CD4-positive, alpha-beta T cell treated with Interleukin-6 at 100 ng/mL for 8 hours (primary cell): ENCODE measurements at places on chromosomes 16 and 17.

DNA sequence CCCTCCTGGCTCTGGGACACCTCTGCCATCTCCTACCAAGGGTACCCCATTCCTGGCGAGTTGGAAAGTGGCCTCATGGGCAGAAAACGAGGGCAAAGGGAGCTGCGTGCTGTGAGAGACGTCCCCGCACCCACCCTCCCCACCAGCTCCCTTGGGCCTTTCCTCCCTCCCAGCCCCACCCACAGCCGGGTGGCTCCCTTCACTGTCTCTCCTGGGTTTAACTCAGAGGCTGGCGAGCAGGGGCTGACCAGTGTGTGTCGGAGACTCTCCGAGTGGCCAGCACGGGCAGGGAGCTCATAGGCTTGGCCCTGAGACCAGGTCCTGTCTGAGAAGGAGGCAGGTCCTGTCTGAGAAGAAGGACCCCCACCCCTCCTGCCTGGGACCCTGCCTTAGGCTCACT lies 26.1 kb downstream of the METRNL start:
- DNase-seq = no peak

DNA sequence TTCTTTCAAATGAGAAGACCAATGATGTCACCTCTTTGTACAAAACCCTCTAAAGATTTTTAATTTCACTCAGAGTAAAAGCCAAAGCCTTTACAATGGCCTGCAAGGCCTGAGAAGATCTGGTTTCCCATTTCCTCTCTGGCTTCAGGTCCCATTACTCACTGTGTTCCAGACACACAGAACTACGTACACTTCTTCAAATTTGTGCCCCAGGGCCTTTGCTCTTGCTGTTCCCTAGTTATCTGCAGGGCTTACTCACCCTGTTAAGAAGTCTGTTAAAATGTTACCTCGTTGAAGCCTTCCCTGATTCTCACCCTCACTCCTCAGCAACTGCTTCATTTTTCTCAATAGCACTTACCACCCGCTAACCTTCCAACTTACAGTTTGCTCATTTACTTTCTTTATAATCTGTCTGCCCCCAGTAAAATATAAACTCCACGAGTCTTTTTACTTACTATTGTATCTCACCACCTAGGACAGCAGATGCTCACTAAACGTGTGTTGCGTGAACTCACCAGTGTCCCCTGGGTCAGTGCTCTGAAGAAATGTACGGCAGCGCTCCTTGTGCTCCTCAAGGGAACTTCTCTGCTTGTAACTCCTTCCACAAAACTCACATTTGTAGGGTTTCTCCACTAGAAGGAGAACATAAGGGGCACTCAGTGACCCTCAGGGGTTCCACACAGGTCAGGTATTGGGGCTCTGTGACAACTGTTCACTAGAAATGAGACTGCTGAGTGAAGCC lies 50.2 kb downstream of the GRB7 start:
- no peak for DNase-seq

DNA sequence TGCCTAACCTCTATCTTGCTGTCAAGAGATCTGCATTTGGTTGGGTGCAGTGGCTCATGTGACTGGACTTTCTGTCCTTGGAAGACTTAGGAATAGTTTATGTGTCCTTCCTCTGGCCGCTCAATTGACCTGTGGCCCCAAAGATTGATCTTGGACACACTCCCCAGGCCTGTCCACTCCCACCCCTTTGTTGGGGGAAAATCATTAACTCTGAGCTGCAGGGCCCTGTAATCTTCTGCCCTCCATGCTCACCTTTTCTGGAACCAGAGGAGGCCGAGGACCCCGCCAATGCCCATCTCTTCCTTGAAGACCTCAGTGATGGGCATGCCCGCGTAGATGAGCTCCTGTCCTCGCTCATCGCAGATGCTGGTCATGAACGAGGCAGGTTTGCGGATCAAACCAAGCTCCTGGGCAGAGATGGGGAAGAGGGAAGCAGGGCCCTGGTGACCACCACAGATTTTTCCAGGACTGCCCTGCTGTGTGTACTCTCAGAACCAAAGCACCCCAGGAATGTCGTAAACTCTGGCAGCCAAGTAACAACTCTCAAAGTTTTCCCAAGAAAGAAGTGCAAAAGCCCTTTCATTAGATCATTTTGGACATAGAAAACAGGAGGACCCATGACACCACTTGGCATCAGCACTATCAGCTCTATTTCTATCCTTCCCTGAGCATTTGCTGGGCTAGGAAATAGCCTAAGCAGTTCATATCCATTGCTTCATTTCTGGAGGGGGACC lies 8.5 kb upstream of the KLHL11 start:
- no peak for DNase-seq

DNA sequence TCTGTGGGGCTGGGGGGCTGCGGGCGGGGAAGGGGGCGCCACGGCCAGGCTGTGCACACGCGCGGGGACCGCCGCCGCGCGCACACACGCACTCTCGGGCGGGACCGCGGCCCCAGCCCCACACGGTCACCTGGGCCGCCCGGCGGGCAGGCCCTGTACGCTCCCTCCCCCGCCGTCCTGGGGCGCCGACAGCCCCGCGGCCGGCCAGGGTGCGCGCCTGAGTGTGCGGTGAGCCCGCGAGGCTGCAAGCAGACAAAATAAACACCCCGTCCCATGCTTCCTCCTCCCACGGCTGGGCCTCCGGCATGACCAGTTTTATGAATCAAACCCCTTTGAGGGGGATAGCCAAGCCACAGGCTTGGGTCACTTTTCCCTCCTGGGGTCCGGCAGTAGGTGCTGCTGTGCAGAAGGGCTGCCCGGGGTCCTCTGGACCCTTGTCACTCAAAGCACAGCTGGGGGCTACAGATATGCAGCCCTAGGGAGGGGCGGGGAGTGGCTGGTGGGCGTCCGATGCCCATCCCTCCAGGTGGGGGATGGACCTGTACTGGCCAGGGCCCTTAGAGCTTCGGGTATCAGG lies 441 bp downstream of the VASN start:
- DNase-seq = no peak

GRCh38 chr16:46982335-46982734 lies 8.9 kb upstream of the DNAJA2 start:
- no peak for DNase-seq

DNA sequence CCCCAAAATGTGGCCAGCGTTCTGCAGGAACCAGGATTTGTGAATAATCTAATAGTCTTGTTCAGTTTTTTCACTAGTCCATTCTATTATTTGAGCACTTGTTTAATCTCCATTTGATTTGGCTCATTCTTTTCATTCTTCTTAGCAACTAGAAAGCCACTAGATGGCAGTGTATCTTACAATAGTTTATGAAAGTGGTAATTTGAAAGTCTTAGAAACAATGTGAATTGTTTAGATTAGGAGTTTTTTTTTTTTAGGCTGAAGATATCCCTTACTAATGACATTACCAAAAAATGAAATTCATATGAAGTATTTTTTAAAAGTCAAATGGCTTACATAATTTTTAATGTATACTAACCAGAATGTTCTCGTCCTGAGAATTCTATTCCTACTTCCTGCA lies 6.7 kb downstream of the ERI2 start:
- DNase-seq = no peak

- no peak for DNase-seq
These were observed 52.3 kb downstream of the RPTOR start for GRCh38 chr17:80596760-80597608.

- no peak for DNase-seq
These were observed 4.7 kb downstream of the ACD start for GRCh38 chr16:67655363-67655762.

DNA sequence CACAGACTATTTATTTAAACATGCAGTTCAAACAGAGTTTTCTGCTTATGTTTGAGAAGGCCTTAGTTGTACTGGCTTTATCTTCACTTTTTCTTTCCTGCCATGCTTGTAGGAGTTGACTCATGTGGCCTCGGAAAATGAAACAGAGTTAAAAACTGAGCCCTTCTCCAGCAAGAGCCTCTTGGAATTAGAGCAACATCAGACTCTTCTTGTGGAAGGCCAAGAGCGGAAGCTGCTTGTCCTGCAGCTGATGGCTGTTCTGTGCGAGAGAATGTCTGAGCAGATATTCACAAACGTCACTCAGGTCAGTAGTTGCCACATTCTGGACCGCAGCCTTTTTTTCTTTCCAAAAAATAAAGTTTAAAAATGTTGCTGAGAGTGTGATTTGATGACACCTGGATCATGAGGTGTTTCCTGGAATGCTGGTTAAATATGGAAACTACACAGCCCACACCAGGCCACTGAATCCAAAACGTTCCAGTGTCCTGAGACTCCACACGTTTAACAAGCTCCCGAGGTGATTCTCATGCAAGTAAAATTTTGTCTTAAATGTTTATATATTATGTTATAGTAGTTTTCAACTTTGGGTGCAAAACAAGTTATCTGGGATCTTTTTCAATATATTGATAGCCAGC lies 65.9 kb downstream of the TANGO6 start:
- DNase-seq = no peak

DNA sequence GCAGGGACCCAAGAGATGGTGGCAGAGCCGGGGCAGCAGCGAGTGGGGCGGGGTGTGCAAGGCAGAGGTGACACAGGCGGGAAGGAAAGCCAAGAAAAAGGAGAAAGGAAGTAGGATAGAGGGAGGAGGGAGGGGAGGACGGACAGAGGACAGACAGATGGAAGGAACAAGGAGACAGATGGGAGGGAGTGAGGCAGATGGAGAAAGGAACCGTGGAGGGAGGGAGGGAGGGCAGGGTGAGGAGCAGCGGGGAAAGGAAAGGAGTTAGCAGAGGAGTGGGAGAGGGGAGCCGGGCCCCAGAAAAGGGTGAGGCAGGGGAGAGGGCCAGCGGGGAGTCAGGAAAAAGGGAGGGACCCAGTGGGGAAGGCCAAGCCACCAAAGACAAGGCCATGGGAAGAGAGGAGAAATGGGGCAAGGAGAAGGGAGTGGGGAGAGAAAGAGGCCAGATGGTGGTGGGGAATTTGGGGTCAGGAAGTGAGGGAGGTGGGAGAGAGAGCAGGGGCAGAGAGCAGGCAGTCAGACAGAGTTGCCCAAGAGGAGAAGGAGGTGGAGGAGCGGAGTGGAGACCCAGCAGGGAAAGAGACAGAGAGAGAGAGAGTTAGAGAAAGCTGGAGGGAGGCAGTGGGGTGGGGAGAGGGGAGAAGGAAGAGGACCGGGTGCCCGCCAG lies 13.2 kb upstream of the ASGR1 start:
- no peak for DNase-seq

GRCh38 chr17:54985476-54985875 lies 16.9 kb downstream of the STXBP4 start:
- DNase-seq = no peak

GRCh38 chr17:34465789-34466188 lies 102.8 kb upstream of the CCL1 start:
- no peak for DNase-seq

DNA sequence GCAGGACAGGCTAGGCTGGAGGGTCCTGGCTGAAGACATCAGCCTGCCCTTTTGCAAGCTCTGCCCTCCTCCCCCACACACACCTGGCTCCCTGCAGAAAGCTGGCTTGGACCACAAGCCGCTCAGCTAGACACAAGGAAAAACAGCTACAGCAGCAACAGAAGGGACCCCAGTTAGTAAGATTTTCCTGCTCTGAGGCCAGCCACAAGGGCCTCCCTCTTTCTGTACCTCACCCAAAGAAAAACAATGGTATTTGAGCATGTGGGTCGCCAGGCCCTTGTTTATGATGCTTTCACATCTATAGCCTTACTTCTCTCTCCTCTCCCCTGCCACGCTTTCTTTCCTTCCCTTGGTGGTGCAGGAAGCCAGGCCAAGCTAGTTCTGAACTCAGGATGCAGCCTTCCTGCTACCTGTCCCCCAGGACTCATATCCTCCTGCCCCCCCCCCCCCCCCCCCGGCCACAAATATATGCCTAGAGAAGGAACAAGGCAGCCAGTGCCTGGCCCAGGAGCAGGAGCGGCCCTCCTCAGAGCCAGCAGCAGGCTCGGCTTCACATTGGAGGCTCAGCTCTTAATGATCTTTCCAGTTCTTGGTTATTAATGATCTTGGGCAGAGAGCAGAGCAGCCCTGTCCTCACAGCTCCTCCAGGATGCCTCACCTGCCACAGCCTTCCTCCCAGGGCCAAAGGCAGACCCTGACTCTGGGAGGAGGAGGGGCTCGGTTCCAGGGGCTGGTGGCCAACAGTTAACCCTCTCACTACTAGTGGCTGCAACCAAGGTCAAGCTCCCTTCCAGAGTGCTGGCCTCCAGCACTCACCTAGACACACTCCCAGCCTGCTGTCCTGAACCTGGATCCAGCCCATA lies 19.5 kb downstream of the GRIN2C start:
- no peak for DNase-seq

GRCh38 chr17:75795820-75796607 lies 11.4 kb downstream of the UNK start:
- DNase-seq = no peak

GRCh38 chr17:39573447-39574298 lies 34.0 kb downstream of the NEUROD2 start:
- DNase-seq = peak; percentile 4

DNA sequence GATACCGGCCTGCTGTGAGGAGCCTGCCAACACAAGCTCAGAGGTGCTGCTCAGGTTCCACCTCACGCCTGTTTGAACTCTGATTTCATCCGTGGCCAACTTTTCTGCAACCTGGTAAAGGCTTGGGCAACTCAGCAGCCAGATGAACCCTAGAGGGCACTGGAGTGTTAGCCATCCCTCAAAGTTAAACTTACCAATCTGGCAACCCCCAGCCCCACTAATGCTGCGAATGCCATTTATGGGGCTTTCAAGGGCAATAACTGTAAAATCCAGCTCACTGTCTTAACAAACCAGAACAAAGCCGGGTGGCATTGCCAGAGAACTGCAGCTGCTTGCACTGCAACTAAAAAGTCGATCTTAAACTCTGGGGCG lies 105.5 kb downstream of the AXIN2 start:
- peak; percentile 24 for DNase-seq

DNA sequence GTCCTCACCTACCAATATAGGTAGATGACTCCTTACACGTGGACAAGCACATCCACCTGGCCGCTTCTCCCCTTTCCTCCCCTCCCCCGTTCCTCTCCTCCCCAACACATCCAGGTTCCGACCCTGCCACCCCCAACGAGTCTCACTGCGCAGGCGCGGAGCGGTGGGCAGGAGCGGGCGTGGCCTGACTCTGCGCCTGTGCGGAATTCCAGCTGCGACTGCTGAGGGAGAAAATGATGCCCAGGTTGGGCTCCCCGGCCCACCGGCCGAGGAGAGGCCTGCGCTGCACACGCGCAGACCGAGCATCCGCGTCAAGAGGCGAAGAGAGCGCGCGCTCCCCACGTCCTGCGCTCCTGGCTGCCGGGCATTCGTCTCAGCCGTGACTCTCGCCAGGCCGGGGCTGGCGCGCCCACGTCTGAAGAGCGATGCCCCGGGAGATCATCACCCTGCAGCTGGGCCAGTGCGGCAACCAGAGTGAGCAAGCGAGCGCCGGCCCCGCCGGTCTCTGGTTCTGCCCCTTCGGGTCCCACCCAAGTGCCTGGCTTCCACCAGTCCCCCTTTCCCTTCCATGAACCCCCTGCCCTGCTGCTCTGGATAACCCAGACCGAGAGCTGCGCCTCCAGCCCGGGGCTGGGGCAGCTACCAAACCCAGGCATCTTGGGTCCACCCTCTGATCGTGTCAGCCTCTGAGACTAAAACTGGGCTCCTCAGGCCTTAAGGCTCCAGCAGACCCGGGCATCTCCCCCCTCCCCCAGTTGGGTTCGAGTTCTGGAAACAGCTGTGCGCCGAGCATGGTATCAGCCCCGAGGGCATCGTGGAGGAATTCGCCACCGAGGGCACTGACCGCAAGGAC lies at the start of gene TUBG2:
Gene TUBG2, plus strand, starts transcription at position 206 of the 853 bp plus-strand sequence. Its CDS starts 220 bp downstream, at position 426.
- DNase-seq = peak; percentile 75

GRCh38 chr17:14919094-14919493 lies 346.0 kb downstream of the PMP22 start:
- DNase-seq = no peak
